ENCODE measurements at places on chromosomes 4 and X.

DNA sequence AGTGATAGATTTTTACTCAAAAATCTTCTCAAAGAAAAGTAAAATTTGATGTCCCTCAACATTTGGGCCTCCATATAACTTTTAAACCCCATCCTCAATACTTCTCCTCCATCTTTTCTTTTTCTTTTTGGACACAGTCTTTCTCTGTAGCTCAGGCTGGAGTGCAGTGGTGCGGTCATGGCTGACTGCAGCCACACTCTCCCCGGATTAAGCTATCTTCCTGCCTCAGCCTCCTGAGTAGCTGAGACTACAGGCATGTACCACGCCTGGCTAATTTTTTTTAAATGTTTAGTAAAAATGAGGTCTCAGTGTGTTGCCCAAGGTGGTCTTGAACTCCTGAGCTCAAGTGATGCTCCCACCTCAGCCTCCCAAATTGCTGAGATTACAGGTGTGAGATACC, 33.1 kb downstream of the KDM6A start:
- DNase-seq = no peak

GRCh38 chr4:121597346-121597934, 99.3 kb downstream of the ANXA5 start:
- no peak for DNase-seq

- DNase-seq = peak; percentile 16
Measured at GRCh38 chr4:46329118-46329976, 60.6 kb downstream of the GABRA2 start.

DNA sequence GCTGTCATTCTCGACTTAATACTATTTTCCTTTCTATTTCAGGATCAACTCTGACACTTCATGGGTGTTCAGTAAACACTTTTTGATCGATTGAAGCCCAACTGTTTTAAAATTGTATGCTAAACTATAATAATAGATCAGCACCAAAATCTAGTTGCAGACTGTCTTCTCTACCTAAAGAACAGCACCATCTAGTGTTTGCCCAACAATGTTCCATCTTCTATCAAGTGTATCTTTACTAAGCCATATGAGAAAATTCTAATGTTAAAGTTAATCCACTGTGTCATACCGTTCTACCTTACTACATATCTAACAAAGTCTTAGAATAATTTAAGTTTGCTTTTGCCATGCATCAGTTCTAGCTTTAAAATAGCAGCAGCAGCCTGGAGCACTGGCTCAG, 113.0 kb upstream of the PRDX4 start:
- DNase-seq = no peak

GRCh38 chr4:121358473-121358872, 22.3 kb downstream of the QRFPR start:
- DNase-seq = no peak

DNA sequence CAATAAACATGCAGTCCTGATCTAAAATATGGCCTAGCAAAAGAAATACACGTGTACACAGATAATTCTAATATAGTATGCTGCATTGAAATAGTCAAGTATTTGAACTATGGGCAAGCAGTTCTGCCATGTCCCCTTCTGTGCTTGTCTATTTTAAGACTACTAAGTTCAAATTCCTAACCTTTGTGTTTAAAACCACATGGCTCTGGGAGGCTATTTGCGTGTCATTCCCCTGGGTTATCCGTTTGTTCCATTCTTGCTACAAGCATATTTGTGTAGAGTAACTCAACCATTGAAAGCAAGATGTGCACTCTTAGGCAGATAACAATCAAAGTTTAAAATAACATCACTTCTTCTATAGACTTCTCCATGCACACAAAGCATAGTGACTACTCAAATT, 25.4 kb upstream of the TBC1D1 start:
- no peak for DNase-seq

GRCh38 chrX:131216828-131217227, 72.3 kb downstream of the IGSF1 start:
- no peak for DNase-seq

- no peak for DNase-seq
Measured at GRCh38 chrX:133838761-133839676, 146.4 kb downstream of the GPC3 start.

- DNase-seq = peak; percentile 21
Measured at GRCh38 chr4:54550395-54551171, 107.2 kb upstream of the KIT start.

- no peak for DNase-seq
Measured at GRCh38 chr4:7757501-7758471, 181.9 kb downstream of the AFAP1 start.

GRCh38 chr4:71860643-71861042, 76.8 kb upstream of the GC start:
- no peak for DNase-seq

- no peak for DNase-seq
Measured at GRCh38 chr4:145613566-145614232, 5.5 kb upstream of the MMAA start.

GRCh38 chr4:14879683-14880082, 122.6 kb upstream of the CPEB2 start:
- peak; percentile 36 for DNase-seq

DNA sequence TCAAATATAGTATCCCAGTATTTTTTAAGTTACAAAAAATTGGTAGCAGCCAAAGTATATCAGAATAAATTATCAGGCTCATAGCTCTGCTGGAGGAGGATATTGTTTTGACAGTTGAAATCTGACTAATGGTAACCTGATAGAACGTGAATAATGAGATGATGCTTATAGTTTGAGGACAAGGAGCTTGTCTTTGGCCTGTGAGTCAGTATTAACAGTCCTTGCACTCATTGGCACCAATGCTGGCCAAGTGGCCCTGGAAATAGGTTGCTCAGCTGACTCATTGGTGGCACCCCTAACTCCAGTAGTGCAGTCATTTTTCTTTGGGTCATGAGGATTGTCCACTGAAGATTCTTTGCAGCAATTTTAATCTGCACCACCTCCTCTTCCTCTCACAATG, 203.3 kb upstream of the JADE1 start:
- no peak for DNase-seq

DNA sequence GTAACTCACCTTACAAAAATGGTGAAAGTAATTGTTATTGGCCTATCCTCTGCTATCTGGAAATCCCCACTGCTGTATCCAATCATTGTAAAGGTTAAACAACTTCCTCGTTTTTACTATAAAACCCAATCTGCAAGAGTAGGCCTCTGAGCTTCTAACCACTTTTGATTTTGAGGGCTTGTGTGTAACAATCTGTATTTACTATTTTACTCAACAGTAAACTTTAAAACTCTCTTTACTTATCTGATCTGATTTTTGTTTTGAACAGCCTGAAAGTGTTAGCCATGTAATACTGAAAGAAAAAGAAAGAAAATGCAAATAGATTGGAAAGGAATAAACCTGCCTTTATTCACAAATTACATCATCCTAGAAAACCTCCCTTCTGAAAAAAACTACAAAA, 63.1 kb downstream of the SLC10A7 start:
- DNase-seq = no peak

DNA sequence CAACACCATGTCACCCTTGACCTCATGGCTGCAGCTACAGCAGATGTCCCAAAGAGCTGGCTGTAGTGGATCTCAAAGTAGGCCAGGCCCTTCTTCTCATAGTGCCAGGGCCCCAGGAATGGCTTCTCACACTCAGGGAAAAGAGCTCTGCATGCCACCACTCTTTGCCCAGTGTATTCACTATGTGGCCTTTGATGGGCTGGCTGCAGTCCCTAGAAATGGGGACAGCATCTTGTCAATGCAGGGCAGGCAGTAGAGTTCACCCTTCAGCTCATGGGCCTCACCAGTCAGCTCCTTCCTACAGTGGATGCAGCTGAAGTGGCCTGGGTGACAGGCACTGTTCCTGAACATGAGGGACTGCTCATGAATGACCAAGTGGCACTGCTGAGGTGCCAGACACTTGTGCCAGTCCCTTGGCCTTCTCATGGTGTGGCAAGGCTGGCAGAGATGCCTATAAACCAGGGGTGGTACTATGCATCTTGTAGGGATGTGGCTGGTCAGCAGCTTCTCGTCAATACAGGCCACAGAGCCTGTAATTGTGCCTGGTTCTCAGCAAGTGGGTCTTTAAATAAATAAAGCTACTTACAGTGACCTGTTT, 178.9 kb downstream of the ARAP2 start:
- DNase-seq = no peak

- no peak for DNase-seq
Measured at GRCh38 chrX:136899221-136899620, 18.7 kb upstream of the RBMX start.

GRCh38 chr4:156929386-156930105, 42.1 kb downstream of the PDGFC start:
- no peak for DNase-seq

DNA sequence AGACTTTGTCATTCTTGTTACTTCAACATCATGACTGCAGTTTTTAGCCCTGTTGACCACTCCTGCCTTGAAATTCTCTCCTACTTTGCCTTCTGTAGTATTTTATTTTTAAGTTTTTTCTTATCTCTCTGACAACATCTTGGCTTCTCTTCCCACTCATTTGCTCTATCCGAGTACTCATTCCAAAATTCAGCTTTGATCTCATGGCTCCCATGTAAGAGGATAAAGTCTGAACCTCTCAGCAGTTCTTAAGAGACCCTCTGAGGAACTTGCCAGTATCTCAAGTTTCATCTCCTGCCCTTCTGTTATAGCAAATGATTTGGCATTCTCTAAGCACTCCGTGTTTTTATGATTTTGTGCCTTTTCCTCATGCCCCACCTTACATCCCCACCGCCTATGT, 67.7 kb downstream of the GALNT7 start:
- DNase-seq = no peak

DNA sequence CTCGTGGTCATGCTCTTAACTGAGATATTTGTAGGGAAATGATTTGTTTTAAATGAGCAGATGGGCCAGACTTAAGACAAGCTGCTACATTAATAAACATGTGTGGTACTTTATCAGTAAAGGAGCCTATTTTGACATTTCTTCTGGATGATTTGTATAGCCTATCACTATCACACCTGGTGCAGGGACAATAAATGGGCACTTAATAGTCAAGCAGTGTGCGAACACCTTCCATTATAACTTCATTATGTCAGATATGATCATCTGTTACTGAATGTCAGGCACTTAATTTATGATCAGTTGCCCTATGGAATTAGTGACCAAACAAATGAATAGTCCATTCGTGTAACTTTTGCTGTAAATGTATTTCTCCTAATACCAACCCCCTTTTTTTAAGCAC, 628.8 kb downstream of the ADGRL3 start:
- no peak for DNase-seq

DNA sequence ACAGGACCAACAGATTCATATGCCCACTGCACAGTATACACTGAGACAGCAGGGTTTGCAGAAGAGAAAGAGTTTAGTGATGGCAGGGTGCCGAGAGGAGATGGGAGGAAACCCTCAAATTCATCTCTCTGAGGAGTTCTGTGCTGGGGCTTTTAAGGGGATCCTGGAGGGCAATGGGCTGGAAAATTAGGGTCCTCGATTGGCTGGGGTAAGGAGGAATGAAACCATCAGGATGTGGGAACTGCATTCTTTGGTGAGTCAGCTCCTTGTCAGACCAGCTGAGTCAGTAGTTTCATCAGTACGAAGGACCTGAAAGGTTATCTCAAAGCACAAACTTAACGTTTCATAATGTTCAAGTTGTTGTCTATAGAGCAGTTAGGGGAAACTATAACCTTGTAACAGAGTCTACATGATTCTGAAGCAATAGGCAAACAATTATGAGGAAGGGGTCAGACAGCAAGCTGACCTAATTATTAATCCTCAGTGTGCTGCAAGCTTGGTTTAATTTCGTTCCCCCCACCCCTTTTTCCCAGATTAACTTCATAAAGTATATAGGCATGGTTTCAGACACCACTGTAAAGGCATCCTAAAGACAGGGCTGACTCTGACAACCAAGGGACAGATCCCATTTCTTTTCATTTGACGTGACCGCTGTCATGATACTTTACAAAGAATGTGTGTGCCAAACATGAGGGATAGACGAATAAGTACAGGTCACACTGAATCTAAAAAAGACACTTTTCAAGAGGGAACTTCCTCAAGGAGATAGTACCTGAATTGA, 1.5 kb upstream of the MSMO1 start:
- DNase-seq = no peak

DNA sequence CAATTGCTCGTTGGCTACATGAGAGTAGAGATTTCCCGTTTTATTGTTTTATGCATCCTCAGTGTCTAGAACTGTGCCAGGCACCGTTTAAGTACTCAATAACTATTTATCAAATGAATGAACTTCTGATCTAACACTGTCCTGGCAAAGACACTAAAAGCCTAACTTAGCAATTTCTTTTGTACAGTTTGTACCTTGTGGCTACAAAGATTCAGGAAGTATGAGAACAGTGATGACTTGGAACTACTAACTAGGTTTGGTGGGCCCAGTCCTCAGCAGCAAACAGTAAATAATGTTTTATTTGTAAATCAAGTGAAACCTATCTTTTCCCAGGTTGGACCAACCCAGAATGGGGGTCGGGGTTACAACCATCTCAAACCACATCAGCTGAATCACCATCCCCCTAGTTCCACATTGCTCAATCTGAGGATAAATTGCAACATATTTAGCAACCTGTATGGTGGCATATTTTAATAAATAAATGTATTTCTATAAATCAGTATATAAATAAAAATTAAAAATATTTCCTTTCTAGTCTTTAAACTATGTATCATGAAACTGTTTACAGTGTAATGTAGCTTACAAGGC, 12.3 kb upstream of the SCRG1 start:
- no peak for DNase-seq

DNA sequence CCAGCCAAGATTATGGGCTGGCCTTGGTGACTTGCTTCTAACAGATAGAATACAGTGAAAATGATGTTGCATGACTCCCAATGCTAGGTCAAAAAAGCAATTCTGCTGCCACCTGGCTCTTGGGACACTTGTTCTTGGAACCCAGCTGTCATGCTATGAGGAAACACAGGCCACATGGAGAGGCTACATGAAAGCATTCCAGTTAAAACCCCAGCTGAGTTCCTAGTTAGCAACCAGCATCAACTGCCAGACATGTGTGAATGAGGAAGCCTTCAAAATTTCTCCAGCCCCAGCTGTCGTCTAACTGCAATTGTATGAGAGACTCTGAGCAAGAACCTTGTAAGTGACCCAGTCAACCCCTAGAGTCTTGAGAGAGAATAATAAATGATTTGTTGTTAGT, 105.2 kb upstream of the FGF16 start:
- no peak for DNase-seq

DNA sequence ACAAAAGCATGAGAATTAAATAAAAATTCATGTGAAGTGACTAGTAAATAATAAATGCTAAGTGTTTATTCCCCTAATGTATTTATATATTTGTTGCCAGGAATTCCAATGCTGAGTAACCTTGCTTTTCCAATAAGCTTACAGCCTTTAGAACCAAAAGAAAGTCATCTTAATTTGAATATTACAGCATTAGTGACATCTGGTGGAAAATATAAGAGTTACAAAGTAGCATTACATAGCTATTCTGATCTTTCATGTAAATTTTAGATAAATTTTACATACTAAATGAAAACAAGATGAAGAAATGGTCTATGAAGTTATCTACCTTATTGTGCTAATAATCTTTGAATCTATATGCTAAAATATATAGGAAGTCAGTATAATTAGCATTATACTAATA, 10.4 kb downstream of the MAD2L1 start:
- no peak for DNase-seq

- DNase-seq = no peak
Measured at GRCh38 chr4:186563761-186564160, 8.4 kb upstream of the MTNR1A start.
